Activated naive CD4-positive, alpha-beta T cell (primary cell): ENCODE measurements at places on chromosomes 3 and 15.

DNA sequence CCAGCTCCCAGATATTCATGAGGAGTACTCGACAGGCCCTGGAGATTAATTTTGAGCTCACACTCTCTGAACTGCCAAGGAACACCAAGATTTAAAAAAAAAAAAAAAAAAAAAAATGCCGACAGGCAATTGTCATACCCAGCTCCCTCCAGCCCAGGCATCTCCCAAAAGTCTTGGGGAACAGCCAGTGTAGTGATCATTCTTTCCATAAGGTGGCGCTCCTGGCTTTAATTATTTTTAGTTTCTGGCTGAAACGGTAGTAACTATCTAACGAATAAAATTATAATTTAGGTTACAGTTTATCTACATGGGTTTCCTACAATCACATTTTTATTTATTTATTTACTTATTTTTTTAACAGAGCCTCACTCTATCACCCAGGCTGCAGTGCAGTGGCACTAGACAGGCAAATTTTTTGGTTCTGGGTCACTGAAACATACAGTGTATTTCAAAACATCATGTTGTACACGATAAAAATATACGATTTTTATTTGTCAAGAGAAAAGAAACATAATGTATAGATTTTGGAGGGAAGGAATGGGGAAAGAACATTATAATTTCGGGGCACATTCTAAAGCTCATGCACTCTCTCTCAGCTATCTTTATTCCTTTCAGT, 157.3 kb downstream of the ADAMTS9 start:
- no peak for DNase-seq

GRCh38 chr15:65369651-65370050, 8.2 kb downstream of the IGDCC3 start:
- DNase-seq, result no peak

DNA sequence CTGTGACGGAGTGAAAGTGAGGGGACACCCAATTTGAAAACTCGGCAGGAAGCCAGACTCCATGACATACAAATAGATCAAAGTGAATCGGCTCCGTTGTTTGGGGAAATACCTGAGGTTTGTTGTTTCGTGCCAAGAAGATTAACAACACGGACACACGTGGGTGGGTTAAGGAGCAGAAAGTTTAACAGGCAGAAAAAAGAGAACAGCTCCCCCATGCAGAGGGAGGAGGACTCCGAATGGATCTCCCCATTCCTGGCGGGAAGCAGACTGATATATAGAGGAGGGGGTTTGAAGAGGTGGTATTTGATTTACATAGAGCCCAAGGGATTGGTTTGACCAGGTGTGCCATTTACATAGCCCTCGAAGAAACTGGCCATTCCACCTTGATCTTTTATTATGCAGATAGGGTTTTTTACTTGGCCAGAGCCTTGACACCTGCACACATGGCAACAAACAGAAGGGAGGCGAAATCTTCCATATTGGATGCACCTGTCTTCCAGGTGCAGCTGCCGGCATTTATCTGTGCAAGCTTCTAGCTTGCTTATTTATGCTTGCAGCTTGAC, 4.8 kb upstream of the SACM1L start:
- no peak for DNase-seq

DNA sequence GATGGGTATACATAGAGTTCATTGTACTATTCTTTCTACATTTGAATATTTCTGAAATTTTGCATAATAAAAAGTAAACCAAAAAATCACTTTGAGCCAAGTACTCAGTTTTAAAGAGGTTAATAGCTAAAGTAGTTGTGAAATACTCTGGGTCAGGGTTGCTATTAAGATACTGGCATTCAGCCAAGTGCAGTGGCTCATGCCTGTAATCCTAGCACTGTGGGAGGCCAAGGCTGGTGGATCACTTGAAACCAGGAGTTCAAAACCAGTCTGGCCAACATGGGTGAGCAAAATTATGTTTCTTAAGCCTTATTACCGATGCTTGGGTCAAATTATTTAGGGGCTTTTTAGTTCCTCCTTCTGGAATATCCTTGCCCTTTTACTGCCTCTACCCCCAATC, 122.0 kb upstream of the MELTF start:
- no peak for DNase-seq

GRCh38 chr3:55244247-55244646, 242.9 kb downstream of the WNT5A start:
- no peak for DNase-seq

- DNase-seq, result no peak
These were observed 27.2 kb upstream of the POMGNT2 start for GRCh38 chr3:43132870-43133636.

GRCh38 chr15:47461652-47462141, 255.6 kb upstream of the SEMA6D start:
- no peak for DNase-seq

GRCh38 chr3:184725176-184725719, 13.4 kb upstream of the MAGEF1 start:
- no peak for DNase-seq

- no peak for DNase-seq
These were observed 83.6 kb downstream of the SLC7A14 start for GRCh38 chr3:170502297-170502696.

- no peak for DNase-seq
These were observed 758 bp upstream of the SNX33 start for GRCh38 chr15:75646944-75647364.

DNA sequence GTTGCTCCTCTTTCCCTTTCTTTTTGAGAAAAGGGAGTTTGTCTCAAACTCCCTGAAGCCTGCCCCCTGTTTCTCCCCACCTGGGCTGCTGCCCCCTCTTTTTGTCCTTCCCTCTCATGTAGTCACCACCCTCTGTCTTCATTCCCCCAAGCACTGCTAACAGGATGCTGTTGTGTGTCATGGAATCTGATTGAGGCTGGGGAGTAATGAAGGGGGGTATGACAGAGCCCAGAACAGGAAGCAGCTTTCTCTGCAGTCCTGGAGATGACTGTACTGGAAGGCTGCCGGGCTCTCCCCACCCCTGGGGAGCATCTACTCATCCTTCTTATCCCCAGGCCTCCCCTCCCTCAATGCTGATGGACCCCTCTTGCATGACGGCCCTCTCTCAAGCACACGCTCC, 181.6 kb downstream of the ABHD5 start:
- DNase-seq, result no peak

GRCh38 chr3:54966979-54967378, 39.1 kb upstream of the LRTM1 start:
- no peak for DNase-seq

- no peak for DNase-seq
These were observed 108.3 kb upstream of the FRMD4B start for GRCh38 chr3:69494185-69494584.

GRCh38 chr3:113659101-113659541, 37.3 kb downstream of the USF3 start:
- no peak for DNase-seq

- no peak for DNase-seq
These were observed 18.8 kb downstream of the CXCR6 start for GRCh38 chr3:45962033-45962432.

GRCh38 chr3:71651625-71652024, 68.1 kb upstream of the FOXP1 start:
- DNase-seq, result no peak

GRCh38 chr3:95387242-95388021, 1324.6 kb downstream of the NSUN3 start:
- DNase-seq, result no peak

DNA sequence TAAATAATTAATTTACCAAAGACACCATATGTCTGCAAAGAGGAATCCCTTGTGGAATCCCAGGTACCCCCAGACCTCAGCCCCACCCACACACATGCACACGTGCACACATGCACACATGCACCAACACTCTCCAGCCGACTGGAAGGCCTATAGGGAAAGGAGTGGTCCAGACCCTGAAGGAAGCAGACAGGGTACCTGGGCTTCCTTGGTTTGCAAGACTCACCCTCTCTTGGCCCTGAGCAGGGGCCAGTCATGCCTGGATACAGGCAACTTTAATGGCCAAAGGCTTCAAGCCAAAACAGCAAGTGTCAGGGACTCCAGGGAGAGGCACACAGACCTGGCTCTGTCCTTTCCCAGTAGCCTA, 8.9 kb upstream of the HAPLN3 start:
- no peak for DNase-seq

GRCh38 chr3:172848910-172849309, 98.4 kb downstream of the ECT2 start:
- no peak for DNase-seq

- no peak for DNase-seq
These were observed 173.8 kb upstream of the TLE3 start for GRCh38 chr15:70271422-70272088.

GRCh38 chr3:160124224-160124623, 101.0 kb upstream of the C3orf80 start:
- no peak for DNase-seq

GRCh38 chr3:128306481-128306880, 153.2 kb downstream of the EEFSEC start:
- DNase-seq, result no peak

DNA sequence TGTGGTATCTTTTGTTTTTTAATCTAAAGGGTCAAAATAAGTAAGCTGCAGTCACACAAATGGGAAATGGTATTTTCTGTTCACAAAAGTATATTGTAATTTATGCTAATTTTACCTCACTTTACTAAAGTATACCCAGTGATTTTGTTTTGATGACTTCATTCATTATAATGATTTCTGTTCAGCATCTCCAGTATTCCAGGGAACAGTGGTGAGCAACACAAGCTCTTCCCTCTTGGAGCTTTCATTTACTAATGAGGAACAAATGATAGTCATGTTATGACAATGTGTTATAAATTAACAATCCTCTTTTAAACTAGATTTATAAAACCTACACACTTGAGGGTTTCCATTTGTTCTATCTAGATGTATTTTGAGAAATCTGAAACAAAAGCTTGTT, 20.5 kb upstream of the EIF3J start:
- no peak for DNase-seq

DNA sequence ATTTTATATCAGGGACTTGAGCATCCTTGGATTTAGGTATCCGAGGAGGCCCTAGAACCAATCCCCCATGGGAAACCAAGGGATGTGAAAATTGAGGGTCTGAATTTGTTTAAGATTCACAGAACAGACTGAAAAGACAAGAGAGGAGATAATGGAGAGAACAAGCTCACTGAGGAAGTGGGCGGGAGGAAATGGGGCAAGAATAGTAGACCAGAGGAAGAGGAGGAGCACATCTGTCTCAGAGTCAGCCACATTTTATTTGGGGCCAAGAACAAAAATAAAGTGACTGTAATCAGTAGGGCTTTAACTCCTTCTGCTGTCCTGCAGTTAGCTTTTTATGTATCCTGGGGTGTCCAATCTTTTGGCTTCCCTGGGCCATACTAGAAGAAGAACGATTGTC, 63.8 kb downstream of the BLM start:
- DNase-seq, result no peak

DNA sequence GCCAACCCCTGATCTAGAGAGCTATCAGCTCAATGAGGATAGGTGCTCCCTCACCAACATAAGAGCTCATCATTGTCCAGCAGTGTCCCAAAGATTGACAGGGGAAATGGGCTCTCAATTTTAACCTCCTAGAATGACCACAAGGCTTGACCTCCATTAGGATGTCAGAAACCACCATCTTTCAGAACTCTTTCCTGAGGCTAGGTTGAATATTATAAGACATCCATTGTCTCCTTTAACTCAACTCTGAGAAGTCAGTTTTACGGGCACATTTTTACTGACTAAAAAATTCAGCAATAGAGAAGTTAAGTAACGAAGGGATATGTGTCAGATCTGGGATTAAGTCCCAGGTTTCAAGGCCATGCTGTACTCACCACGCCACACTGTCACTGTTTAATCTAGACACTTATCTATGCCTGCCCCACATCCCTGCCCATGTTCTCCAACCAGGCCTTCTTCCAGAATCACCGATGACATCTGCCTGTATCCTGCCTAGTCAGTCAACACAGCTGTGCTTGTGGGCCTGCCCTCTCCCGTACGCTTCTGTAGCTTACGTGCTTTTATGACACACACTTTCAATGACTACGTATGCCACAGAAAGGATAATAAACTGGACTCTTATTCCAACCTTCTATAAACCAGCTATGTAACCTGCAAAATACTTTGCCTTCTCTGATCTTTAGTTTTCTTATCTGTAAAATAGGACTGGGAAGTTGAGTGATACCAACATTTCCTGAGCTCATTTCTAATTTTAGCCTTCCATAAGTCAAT, 17.1 kb upstream of the MUC13 start:
- DNase-seq, result no peak

GRCh38 chr15:62125773-62126172, 39.3 kb downstream of the C2CD4B start:
- no peak for DNase-seq

GRCh38 chr15:52370010-52370409, 74.4 kb upstream of the MYO5C start:
- DNase-seq, result no peak

GRCh38 chr3:10594915-10595314, 89.5 kb upstream of the ATP2B2 start:
- DNase-seq, result no peak

GRCh38 chr3:109072194-109072593, 45.7 kb downstream of the MORC1 start:
- no peak for DNase-seq

DNA sequence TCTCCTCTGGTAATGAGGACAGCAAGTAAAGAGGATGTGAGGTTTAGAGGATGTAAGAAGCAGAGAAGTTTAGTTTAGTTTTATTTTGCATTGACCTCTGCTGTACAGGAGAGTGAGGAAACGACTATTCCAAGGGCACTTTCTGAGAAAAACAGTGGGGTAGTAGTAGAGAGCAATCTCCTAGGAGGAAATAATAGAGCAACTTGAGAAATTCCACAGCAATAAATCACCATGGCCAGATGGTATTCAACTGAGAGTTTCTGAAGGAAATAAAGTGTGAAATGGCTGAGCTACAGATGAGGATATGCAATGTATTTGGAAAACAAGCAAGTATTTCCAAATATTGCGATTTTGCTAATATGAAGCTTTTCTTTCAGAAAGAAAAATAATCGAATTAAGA, 118.9 kb downstream of the DPH6 start:
- no peak for DNase-seq

- DNase-seq, result no peak
These were observed 143.2 kb upstream of the UMPS start for GRCh38 chr3:124587053-124587408.

- DNase-seq, result no peak
These were observed 12.7 kb upstream of the MINDY4B start for GRCh38 chr3:150917951-150918350.

- no peak for DNase-seq
These were observed 20.7 kb upstream of the ZBED2 start for GRCh38 chr3:111615880-111616279.

DNA sequence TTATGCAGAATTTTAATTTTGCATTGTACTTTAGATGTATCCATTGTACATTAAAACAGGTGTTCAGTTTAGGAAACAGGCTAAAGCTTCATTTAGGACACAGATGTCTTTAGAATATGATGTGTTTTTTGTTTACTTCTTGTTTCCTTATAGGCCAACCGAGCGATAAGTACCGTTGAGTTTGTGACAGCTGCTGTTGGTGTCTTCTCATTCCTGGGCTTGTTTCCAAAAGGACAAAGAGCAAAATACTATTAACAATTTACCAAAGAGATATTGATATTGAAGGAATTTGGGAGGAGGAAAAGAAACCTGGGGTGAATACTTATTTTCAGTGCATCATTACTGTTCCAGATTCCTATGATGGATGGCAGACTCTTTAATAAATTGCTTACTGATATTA, 29.4 kb downstream of the PLAAT1 start:
- no peak for DNase-seq

GRCh38 chr3:35777563-35778554, 138.5 kb downstream of the ARPP21 start:
- no peak for DNase-seq
